ENCODE measurements at places on chromosomes 12 and 14. TPM values are rescaled to one million over a fixed set of nuclear protein-coding genes. Genes with fewer than 3 reads are reported as not detected.
A peak's percentile ranks its signal among the peaks of the same experiment; 100 is the strongest.

DNA sequence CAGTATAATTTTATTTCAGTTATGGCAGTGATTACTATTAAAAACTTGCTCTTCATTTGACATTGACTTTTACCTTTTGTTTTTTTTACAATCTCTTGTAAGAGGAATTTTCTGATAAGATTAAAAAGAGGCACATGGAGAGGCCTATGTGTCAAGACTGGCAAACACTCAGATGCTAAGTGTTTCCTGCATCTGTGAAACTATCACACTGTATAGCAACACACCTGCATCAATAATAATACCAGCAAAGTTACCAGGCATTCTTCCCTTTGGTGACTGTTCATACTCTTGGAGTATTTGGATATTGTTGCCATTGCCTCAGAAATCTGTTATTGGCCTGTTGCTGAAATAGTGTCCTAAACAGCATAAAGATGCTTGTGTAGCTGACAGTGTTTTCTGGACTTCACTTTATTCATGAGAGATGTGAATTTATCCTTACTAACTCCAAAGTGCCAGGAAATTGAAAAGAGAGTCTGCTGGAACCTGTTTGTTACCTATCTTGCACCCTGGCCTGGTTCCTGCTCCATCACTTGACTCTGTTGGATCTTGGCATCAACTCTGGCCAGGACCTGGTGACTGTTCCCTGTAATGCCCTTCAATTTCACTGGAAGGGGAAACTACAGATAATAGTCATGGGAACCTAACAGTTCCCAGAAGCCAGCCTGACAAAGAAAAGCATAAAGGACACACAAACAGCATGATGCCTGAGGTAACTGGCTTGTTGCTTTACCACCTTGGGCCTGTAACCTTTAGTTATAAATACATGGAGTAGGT is 19.8 kb downstream of the SLC16A7 start:
- no peak for DNase-seq

The LRP1-AS gene
- not detected for total RNA-seq

The KRT74 gene
- total RNA-seq: not detected

GRCh38 chr14:94158239-94158883 is 15.8 kb upstream of the PPP4R4 start:
- no peak for DNase-seq

GRCh38 chr14:86012461-86012860 is 482.5 kb downstream of the FLRT2 start:
- DNase-seq: no peak

DNA sequence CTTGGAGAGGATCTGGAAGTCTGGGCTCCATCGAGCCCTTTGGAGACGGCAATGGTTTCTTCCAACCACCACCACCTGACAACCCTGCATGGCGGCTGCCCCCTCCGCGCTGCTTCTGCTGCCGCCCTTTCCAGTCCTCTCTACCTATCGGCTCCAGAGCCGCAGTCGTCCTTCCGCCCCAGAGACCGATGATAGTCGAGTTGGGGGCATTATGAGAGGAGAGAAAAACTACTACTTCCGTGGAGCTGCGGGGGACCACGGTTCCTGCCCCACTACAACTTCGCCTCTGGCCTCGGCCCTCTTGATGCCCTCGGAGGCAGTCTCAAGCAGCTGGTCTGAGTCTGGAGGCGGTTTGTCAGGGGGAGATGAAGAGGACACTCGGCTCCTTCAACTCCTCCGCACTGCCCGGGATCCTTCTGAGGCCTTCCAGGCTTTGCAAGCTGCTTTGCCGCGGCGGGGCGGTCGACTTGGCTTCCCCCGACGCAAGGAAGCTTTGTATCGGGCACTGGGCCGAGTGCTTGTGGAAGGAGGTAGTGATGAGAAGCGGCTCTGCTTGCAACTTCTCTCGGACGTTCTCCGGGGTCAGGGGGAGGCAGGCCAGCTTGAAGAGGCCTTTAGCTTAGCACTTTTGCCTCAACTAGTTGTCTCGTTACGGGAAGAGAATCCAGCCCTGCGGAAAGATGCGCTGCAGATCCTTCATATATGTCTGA is 499 bp downstream of the TOGARAM1 start:
- no peak for DNase-seq

The AACS gene
- 48.5 TPM for total RNA-seq

GRCh38 chr12:55060470-55060869 is 40.7 kb downstream of the NEUROD4 start:
- no peak for DNase-seq

- no peak for DNase-seq
Measured at GRCh38 chr12:100741084-100741711, 53.4 kb upstream of the ANO4 start.

The STXBP6 gene
- 10.0 TPM for total RNA-seq

The DIO2 gene
- 35.0 TPM for total RNA-seq

- no peak for DNase-seq
Measured at GRCh38 chr12:62044450-62045135, 215.6 kb upstream of the USP15 start.

GRCh38 chr12:54980341-54980740 is 4.2 kb downstream of the TESPA1 start:
- no peak for DNase-seq

GRCh38 chr12:121600702-121601336 is 20.0 kb upstream of the KDM2B start:
- DNase-seq: no peak

- peak; percentile 98 for DNase-seq
Measured at GRCh38 chr12:52148464-52149181, 43.2 kb downstream of the KRT80 start.

GRCh38 chr14:37145395-37145794 is 27.0 kb downstream of the SLC25A21 start:
- no peak for DNase-seq

DNA sequence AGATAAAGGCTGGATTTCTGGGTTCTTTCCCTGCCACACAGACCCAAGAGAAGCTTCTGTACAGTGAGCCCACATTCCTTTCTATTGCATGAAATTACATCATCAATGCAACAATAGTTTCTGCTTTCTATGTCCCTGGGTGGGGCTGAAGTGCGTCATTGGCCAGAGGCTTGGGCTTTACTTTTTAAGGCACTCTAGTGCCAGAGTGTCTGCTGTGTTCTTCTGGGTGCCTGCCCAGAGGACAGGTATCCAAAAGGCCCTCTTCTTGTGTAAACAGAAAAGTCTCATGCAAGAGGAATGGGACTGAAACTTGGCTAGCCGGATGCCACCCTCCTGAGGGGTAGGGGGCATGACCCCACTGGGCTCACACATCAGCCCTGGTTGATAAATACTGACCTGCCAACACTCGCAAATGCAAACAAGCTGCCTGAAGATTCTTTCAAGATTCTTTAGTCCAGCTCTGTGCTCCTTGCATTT is 5.9 kb downstream of the KRT86 start:
- DNase-seq: peak; percentile 99

- DNase-seq: no peak
Measured at GRCh38 chr14:35045798-35046047, 349 bp upstream of the FAM177A1 start.

DNA sequence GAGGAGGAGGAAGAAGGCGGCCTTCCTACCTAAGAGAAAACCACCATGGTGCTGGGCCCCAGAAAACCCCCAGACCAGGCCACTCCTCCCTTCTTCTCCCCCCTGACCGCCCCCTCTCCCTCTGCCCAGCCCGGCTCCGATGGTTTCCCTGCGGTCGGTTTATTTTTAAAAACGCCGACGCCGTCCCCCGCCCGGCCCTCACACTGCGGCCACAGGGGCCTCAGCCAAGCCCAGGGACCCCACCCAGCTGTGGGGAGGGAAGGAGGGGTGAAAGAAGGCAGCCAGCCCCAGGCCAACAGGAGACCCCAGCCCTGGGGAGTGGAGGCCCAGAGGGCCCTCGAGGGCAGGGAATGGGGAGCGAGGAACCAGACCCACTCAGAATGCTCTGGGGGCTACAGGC is 3.4 kb downstream of the SP7 start:
- DNase-seq: no peak

DNA sequence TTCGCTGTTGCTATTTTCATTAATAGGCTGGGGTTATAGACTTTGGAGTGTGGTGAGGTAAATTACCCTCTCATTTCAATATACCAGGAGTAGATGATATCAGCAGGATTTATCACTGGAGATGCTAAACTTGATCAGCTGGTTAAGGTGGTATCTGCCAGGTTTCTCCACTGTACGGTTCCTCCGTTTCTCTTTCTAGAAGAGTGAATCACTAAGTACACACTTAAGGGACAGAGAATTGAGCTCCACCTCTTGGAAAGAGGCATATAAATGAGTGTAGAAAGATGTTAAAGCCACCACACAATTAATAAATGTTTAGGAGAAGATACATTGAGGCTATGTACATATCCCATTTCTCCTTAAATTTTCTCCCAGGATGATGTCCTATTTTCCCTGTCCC is 277.4 kb upstream of the GRIP1 start:
- no peak for DNase-seq

The FSCB gene
- not detected for total RNA-seq

DNA sequence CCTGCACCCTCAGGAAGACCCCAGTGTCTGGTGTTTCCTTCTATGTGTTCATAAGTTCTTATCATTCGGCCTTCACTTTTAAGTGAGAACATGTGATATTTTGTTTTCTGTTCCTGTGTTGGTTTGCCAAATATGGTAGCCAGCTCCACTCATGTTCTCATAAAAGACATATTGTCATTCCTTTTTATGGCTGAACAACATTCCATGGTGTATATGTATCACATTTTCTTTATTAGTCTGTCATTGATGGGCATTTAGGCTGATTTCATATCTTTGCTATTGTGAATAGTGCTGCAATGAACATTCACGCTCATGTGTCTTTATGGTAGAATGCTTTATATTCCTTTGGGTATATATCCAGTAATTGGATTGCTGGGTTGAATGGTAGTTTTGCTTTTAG is 645.1 kb downstream of the SLC16A7 start:
- no peak for DNase-seq

The PPM1H gene
- total RNA-seq: 13.5 TPM

GRCh38 chr14:29310757-29311156 is 544.2 kb downstream of the FOXG1 start:
- no peak for DNase-seq

DNA sequence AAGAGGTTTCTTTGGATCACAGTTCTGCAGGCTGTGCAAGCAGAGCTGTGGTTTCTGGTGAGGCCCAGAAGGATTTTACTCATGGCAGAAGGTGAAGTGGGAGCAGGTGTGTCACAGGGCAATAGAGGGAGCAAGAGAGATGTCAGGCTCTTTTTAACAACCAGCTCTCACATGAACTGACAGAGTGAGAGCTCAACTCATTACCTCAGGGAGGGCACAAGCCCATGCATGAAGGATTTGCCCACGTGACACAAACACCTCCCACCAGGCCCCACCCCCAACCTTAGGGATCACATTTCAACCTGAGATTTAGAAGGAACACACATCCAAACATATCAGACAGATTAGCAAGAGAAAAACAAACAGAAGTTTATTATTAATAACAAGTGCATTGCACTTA is 470.4 kb downstream of the GALC start:
- DNase-seq: no peak

The ITGA7 gene
- 2.7 TPM for total RNA-seq

The MEG3 gene
- total RNA-seq: not detected

The KCNH5 gene
- total RNA-seq: 1.4 TPM

GRCh38 chr14:72830356-72830755 is 63.5 kb downstream of the DPF3 start:
- DNase-seq: no peak

- peak; percentile 97 for DNase-seq
Measured at GRCh38 chr14:65356327-65356836, 56.1 kb upstream of the FUT8 start.

DNA sequence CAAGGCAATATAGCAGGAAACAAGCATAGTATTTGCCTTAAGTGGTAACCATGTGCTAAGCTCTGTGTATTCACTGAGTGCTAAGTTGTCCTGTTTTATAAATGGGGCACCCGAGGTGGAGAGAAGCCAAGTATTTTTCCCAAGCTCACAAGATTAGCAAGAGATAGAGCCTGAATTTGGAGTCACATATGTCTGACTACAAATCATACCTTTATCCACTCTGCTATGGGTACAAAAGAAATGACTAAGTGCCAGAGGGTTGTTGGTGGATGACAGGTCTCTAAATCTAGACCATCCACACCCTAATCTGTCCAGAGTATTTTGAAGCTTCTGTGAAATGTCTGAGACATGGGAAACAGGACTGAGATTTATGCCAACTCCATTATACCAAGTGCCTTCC is 182.1 kb upstream of the SEL1L start:
- no peak for DNase-seq

GRCh38 chr12:112830901-112831300 is 39.4 kb downstream of the RPH3A start:
- no peak for DNase-seq

GRCh38 chr12:31216479-31216878 is 109.5 kb downstream of the SINHCAF start:
- no peak for DNase-seq

DNA sequence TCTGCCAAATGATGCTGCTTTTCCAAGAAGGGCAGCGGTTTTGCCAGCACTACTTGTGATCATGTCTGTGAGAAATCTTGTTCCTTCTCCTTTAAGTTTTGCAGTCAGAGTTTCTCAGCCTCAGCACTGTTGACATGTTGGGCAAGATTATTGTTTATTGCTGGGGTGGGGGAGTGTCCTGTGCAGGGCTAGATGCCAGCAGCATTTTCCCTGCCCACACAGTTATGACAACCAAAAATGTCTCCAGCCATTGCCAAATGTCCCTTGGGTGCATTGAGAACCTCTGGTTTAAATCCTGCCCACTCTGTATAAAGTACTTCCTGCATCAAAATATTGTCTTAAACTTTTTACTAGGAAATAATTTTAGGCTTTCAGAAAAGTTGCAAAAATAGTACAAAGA is 20.0 kb downstream of the TMEM132C start:
- no peak for DNase-seq

DNA sequence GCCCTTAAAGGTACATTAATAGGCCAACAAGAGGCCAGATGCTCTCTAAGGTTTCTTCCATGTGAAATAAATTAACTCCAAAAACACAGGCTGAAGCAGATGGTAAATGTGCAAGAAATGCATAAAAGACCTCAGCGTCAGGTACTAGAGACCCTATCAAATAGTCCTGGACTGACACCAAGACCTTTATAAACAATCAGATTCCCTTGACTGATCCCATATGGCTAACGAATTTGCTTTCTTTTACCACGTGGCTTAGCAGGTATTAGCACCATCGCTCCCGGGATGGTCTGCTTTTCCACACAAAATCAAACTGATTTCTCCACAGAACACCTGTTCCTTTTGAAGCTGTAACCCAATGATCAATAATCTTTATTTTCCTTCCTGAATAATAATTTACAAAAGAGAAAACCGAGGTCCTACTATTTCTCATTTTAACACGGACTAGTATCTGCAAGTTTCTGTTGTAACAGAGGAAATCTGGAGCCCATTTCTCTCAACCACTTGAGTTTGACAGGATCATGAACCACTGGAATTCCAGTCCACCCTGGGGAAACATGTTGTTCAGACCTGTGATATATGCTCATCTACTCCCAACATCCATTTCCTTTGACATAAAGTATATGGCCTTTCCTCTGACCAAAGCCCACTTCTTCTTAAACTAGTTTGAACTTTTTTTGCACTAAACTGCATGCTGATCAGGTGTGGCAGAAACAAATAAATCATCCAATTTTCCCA is 48.2 kb upstream of the DAAM1 start:
- DNase-seq: no peak

DNA sequence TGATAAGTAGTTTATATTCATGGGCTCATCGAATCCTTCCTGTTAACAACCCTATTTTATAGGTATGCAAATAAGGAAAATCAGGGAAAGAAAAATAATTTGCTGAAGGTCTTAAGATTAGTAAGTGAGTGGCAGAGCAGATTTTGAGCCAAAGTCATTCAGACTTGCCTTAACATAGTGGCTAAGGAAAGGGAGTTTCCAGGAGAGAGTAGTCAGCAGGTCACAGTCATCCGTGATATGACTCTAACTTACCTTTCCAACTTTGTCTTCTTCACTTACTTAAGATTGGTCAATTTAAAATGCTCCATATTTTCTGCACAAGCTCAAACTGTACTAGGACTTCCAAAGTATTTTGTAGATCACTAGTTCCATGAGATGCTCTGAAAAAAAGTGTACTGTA is 46.6 kb downstream of the AKAP6 start:
- DNase-seq: no peak

Measured in PC-9 (cell line).